ENCODE measurements at places on chromosomes 16 and 17.

GRCh38 chr16:61332461-61332860 lies 703.8 kb downstream of the CDH8 start:
- no peak for DNase-seq

DNA sequence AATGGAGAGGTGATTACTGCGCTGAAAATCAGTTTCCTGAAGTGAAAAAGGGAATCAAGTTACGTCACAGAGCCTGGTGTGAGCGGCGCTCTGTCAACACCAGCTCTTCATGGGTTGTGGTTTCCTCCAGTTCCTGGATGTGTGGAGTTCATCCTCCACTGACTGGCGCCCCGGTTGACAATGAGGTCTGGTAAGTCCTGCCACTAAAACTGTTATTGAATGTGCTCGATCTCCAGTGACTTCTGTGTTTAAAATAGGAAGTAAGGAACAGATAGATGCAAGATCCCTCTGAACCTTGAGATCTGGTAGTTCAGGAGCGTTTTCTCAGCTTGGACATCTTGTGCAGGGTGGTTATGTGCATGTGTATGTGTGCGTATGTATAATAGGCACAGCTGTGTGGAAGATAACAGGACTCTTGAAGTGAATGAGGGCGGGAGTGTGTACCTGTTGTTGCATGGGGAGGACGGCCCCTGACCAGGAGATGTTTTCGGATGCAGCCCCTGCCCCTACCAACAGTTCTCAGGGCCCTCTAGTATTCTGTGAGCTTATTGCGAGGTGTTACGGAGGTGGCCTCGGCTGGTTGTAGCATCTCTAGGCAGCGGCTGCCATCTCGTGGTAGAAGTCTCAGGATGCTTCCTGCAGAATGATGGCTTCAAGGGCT lies 22.0 kb upstream of the GOT2 start:
- peak; percentile 55 for DNase-seq

DNA sequence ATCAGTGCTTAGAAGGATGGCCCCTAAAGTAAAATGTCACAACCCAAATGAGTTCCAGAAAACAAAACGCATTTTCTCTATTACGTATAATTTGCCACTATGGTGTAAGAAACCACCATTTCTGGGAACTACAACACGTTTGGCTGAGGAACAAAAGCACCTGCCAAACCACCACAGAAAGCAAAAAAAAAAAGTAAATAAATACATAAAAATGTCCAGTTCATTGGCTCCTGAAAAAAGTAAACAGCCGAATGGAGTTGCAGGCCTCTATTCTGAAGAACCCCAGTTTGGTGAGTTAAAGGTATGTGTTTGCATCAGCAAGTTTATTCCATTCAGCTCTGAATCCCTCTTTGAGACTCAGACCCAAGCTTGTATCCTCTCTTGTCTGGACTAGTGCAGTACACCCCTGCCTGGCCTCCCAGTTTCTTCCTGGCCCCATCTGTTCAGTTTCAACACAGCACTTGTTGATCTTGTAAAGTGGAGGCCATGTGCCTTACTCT lies 36.9 kb downstream of the ERN1 start:
- DNase-seq: no peak

DNA sequence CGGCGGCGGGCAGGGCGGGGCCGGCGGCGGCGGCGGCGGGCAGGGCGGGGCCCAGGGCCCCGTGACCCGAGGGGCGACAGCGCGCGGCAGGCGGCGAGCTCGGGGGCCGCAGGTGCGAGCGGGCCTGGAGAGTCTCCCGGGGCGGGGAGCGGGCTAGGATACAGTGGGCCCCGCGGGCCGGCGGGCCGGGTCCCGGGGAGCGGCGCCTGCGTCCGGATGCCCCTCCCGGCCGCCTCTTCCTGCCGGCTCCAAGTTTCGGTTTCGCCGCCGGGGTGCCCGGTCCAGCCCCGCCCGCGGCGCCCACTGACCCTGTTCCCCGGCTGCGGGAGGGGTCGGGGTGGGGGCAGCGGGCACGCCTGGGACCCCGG lies at the start of gene RNF213:
Gene RNF213, plus strand, starts transcription at position 62 of the 368 bp plus-strand sequence. CDS start 2,830 bp downstream, outside the sequence.
- no peak for DNase-seq

GRCh38 chr17:43888548-43888947 lies 18.8 kb downstream of the MPP2 start:
- no peak for DNase-seq

DNA sequence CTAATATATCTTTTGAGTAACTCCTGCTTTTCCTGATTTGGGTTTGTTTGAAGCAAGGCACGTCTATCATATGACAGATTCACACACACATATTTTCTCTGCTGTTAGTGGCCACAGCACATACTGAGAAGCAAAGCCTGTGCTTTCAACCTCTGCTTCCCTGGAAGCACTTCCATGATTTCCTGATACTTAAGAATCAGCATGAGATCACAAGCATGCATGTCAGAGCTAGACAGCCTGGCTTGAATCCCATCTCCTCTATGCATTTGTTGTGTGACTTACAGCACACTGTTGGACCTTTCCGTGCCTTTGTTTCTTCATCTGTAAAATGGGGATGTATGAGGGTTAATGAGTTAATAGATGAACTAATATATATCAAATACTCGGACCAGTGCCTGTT lies 151.1 kb upstream of the NOL11 start:
- DNase-seq: no peak

DNA sequence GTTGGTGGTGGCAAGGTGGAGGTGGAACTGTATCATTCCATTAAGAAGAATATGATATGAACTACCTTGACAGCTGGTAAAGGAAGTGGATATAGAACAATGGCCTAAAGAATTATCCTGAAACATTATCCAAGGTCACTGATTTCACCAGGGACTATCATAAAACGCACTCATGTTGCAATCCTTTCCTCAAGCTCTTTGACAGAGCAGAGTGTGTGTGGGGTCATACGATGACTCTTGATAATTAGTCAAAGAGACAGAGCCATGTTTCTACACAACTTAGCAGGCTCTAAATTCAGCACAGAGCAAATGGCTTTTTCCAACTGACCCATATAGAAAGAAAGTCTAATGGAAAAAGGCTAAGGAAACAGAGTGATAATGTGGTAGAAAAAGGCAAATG lies 126.4 kb upstream of the ANKFN1 start:
- no peak for DNase-seq

DNA sequence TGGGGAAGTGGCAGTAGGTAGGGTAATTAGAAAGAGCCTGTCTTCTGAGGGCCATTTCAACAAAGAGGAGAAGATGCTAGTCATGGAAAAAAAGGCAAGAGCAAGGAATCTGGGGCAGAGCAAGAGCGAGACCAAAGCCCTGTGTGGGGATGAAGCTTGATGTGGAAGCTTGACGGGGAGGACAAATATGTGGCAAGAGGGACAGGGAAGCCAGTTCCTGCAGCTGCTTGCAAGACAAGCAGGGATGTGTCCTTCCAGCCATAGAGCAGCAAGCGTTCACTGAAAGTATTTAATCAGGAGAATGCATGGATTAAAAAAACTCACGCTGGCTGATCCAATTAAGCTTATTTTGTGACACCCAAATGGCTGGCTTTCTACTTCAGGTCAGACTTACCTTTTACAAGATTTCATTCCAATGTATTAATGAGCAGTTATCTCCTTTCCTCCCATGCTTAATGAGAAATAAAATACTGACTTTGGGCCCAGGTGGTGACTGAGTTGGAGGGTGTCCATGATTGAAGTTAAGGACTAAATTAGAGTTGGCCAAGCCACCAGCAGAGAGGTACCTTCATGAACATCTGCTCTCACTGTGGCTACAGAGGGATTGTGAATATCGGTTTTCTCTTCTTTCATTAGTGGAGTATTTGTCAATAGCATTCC lies 76.8 kb downstream of the ABCA8 start:
- no peak for DNase-seq

DNA sequence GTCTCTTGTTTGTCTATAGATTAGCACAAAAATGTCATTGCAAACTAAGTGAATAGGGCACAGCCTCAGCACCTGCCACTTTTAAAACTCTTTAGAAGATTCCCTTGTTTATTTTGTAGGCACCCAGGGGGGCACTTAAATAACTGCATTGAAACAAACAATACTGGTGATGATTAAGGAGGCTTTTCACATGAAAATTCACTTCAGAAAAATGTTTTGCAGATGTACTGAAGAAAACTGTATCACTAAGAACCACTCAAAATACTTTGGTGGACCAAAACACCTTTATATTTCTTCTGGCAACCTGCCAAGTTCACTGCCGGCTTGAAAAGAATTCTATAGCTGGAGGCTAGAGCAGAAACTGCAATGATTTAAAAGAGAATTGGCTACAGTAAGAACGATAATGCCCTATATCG lies 281.5 kb downstream of the TOX3 start:
- DNase-seq: no peak

- no peak for DNase-seq
Observed at GRCh38 chr17:69047368-69048263, 13.1 kb downstream of the ABCA9 start.

- no peak for DNase-seq
Observed at GRCh38 chr17:50931144-50931908, 65.2 kb upstream of the TOB1 start.

DNA sequence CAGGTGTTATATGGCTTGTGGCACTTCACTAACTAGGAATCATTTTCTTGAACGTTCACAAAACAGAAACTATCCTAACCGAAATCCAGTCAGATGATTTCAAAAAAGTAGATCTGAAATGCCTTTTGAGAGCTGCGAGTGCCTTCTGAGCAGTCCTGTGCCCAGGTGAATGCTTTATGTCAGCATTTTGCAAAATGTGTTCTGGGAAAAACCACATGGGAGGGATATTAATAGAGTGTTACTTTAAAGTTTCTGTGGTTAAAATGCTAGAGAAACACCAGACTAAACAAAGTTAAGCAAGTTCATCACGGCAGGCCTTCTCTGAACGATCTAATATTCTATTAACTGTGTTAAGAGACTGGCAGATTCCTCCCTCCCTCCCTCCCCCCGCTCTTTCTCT lies 15.8 kb upstream of the RGS9 start:
- no peak for DNase-seq

DNA sequence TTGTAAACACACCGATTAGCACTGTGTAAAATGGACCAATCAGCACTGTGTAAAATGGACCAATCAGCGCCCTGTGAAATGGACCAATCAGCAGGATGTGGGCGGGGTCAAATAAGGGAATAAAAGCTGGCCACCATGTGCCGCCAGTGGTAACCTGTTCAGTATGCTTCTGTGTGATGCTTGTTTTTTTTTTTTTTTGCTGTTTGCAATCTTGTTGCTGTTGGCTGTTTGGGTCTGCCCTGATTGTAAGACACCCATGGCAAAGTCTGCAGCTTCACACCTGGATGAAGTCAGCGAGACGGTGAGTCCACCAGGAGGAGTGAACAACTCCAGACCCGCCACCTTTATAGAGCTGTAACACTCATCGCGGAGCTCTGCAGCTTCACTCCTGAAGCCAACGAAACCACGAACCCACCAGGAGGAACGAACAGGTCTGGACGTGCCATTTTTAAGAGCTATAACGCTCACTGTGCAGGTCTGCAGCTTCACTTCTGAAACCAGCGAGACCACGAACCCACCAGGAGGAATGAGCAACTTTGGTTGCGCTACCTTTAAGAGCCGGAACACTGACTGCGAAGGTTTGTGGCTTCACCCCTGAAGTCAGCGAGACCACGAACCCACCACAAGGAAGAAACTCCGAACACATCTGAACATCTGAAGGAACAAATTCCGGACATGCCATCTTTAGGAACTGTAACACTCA lies 85.0 kb upstream of the MED9 start:
- peak; percentile 20 for DNase-seq

- no peak for DNase-seq
Observed at GRCh38 chr17:38617074-38617860, 11.5 kb upstream of the SRCIN1 start.

DNA sequence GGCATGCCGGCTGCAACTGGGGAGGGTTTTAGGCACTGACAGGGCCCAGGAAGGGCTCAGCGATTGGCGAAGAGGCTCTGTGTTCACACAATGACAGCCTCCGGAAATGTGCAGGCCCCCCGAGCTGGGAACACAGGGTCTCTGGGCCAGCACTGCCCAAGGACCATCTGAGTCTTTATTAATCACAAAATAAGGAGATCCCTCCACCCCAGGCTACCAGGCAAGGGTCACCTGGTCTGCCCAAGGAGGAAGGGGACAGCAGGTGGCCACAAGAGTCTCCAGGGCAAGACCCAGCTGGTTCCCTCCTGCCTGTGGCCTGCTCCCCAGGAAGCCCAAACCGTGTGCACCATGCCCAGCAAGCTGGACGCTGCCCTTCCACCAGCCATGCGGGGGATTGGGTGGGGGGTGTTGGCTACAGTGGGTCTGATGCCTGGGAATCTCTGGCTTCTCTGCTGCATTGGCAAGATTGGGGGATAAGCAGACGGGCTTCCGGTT lies 52.1 kb upstream of the TNRC6C start:
- DNase-seq: no peak

DNA sequence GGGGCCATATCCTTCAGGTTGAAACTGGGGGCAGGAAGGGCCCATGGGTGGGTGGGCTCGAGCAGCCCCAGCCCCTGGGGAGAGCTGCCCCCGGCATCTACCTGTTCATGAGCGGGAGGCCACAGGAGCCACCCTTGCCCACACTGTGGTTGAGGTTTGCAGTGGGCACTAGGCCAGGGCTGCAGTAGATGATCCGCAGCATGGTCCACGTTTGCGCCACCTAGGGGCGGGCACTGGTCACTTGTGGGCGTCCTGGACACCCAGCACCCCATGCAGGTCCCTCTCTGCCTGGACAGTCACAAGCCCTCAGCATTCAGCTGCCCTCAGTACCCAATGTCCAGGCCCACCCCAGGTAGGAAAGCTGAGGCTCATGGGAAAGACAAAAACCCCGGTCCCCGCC lies 1.8 kb upstream of the JMJD8 start:
- no peak for DNase-seq

GRCh38 chr17:18315562-18315922 lies 449 bp downstream of the SMCR8 start:
- DNase-seq: peak; percentile 16

- DNase-seq: peak; percentile 47
Observed at GRCh38 chr16:1102921-1103635, 7.0 kb upstream of the C1QTNF8 start.

DNA sequence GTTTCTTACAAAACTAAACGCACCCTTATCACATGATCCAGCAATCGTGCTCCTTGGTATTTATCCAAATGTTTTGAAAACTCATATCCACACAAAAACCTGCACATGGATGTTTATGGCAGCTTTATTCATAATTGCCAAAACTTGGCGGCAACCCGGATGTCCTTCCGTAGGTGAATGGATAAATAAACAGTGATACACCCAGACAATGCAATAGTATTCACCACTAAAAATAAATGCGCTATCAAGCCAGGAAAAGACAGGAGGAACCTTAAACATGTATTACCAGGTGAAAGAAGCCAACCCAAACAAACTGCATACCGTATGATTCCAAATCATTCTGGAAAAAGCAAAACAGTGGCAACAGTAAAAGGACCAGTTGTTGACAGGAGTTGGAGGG lies 10.0 kb downstream of the SPATA32 start:
- DNase-seq: no peak

- no peak for DNase-seq
Observed at GRCh38 chr17:75459590-75460267, 3.3 kb downstream of the TMEM94 start.

Data from activated T-helper 1 cell treated with anti-CD3 and anti-CD28 coated beads, Interleukin-2, amount 50 U/mL, for 16 hours (primary cell).